ENCODE measurements at places on chromosomes 2 and 18.

DNA sequence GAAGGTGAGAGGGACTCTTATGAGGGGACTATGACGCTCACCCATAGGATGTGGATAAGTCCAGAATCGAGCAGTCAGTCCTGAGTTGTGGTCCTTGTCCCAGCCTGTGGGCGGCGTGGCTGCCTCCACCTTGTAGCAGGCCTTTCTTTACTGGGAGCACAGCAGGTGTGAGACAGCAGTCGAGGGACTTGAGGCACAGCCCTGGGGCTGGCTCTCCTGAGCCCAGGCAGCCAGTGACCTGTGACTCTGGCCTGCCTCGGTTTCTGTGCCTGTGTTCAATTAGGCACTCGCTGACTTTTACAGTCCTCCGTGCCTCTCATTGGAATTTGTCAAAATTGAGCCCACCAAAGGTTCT lies 8.3 kb downstream of the PPP1R7 start:
- no peak for DNase-seq

DNA sequence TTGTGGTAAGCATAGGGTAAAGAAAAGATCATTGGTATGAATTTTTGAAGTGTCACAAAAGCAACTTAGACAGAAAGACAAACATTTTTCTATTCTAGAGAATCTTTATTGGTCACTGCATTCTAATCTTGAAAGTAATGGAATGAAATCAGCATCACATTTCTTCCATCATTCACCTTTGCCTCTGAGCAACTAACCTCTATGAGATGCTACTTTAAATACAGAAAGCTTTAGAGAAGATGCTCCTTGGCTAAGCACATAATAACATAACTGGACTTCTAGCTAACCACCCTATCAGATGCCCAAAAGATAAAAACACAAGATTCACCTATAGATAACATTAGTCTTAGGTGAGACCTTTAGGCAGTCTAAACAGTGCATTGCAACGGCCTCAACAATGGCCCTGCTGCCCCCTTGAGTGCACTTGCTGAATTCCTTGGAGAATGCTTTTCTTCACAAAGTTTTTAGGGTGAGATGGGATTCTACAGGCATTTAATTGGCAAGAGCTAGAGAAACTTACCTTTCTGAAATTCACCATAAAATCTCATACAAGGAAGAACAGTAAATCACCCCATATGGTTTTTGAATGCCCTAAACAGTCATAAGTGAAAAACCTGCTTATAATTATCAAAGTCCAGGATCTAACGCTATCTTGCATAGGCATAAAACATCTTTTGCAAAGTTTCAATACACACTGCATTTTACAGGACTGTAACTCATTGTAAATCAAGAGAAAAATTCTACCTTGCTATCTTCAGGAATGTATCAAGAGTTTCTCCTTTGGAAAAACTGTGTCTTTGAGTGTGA lies 791.3 kb upstream of the CHAC2 start:
- DNase-seq = no peak

- DNase-seq = no peak
Measured at GRCh38 chr2:174076040-174076439, 110.9 kb upstream of the SP3 start.

GRCh38 chr2:201939453-201939941 lies 94.2 kb upstream of the FZD7 start:
- DNase-seq = no peak

DNA sequence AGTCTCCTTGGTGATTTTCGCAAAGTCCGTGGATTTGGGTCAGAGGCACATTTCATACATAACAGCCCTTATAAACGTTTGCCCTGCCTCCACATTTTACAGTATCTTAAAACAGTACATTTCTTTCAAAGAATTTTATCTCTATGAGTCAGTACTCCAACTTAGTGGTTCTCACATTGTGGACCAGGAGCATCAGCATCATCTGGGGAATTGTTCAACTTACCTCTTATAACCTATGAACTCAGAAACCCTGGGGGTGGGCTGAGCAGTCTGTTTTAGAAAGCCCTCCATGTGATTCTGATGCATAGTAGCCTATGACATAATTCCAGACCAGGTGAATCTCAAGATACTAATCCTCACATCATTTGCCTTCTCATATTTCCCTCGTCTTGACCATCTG lies 12.4 kb downstream of the SUPT7L start:
- DNase-seq = no peak

DNA sequence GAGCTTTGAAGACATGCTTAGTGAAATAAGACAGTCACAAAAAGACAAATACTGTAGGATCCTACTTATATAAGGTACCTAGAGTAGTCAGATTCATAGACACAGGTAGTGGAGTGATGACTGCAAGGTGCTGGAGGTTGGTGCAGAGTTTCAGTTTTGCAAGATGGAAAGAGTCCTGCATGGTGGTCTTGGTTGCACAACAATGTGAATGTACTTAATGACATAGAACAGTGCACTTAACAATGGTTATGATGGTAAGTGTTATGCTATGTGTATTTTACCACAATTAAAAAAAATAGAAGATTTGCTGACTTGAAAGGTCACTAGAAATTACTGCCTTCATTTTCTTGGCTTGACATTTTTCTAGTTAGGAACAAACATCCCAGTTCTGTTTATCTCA lies 9.5 kb downstream of the CERS6 start:
- DNase-seq = no peak

DNA sequence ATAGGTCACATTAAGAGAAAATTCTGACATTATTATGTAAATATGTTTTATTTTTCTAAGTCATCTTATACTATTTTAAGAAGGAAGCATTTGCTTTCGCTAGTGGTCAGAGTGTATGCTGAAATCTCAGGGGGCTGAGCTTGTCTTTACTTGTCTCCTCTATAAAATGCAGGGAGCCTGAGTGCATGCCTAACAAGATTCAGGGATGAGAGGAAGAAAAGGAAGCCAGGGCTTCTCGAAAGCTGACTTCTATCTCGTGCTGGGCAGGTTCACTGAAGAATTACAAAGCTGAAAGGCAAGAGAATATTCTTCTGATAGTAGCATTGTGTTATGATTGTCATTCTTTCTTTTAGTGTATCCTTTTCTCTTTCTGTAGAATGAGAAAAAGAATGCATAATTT lies 467.4 kb downstream of the SOX11 start:
- DNase-seq = no peak

- DNase-seq = no peak
Measured at GRCh38 chr2:212677466-212677865, 138.9 kb upstream of the ERBB4 start.

DNA sequence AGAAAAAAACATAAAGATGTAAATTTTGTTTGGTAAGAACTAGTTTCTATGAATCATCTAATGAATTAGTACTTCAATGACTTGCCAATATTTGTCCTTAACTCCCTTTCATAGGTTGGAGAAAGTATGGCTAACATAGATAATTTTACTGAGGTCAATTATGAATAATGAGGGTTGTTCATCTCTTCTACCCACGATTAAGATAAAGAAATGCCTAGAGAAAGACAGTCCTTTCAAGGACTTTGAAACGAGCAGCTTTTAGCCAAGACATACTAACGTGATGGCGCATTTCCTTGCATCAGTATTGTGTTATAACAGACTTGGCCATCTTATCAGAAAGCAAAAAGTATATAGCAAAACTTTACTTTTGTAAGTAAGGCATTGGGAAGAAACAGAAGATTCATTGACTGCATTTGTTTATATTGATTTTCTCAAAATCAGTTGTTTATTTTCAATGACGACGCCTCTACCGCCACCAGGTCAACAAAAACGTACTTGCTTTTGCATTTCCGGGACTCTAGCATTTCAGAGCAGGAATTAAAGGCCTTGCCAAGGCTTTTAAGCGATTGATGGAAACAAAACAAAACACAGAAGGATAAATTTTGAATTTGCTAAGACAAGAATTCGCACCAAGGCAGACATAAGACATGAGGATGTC lies 961 bp downstream of the RBM43 start:
- DNase-seq = no peak

DNA sequence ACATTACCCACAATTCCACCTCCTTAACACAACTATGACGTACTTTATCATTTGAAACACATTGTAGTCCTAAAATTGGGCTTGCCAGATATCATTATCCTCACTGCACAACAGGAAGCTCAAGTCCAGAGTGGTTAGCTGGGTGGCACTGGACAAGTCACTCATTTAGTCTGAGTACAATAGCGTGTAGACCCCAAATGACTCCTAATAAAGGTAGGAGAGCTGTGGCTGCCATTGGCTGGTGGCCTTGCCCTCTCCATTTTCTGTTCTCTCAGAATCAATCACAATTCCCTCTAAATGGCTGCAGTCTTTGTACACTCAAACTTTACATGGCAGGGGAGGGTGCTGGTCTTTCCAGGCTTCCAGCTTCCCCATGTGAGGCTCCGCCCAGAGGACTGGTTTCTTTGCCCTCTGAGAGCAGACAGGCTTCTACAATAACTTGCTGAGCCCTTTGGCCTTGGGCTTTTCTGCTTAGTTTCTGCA lies 11.7 kb downstream of the PSTPIP2 start:
- DNase-seq = no peak

GRCh38 chr2:133843091-133843490 lies 274.8 kb upstream of the NCKAP5 start:
- DNase-seq = no peak

- DNase-seq = no peak
Measured at GRCh38 chr2:6443061-6443823, 422.5 kb downstream of the CMPK2 start.

- no peak for DNase-seq
Measured at GRCh38 chr2:218745559-218746469, 35.2 kb downstream of the TTLL4 start.

- no peak for DNase-seq
Measured at GRCh38 chr2:196242131-196242620, 70.8 kb upstream of the STK17B start.

DNA sequence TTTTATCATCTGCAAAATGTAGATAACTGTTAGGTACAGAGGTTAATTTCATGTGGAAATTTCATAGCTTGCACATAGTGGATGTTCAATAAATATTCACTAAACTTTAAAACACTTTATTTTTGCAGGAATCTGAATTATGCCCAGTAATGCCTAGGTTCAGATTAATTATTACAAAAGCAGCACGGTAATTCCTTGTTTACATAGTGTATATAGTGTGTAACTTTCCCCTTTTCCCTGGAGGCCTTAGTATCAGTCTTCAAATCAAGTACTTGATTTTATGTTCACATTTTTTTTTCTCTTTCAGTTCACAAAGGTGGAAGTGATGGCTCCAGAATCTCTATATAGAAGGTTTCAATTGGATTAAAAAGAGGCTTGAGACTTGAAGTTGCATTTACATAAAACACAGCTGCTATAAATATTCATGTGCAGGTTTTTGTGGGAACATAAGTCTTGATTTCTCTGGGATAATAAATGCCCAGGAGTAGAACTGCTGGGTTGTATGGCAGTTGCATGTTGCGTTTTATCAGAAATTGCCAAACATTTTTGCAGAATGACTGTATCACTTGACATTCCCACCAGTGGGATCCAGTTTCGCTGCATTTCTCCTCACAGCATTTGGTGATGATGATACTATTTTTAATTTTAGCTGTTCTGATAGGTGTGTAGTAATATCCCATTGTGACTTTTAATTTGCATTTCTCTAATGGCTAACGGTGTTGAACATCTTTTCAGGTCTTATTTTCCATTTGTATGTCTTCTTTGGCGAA lies 27.6 kb upstream of the LGALSL start:
- DNase-seq = no peak

GRCh38 chr18:463403-463802 lies 37.1 kb downstream of the COLEC12 start:
- no peak for DNase-seq

GRCh38 chr2:17208511-17208910 lies 309.7 kb downstream of the RAD51AP2 start:
- DNase-seq = no peak
